ENCODE measurements at places on chromosomes 12 and 14.

- DNase-seq, result no peak
Observed at GRCh38 chr14:41393512-41393911, 213.2 kb upstream of the LRFN5 start.

- DNase-seq, result no peak
Observed at GRCh38 chr14:90096566-90096965, 34.8 kb downstream of the KCNK13 start.

DNA sequence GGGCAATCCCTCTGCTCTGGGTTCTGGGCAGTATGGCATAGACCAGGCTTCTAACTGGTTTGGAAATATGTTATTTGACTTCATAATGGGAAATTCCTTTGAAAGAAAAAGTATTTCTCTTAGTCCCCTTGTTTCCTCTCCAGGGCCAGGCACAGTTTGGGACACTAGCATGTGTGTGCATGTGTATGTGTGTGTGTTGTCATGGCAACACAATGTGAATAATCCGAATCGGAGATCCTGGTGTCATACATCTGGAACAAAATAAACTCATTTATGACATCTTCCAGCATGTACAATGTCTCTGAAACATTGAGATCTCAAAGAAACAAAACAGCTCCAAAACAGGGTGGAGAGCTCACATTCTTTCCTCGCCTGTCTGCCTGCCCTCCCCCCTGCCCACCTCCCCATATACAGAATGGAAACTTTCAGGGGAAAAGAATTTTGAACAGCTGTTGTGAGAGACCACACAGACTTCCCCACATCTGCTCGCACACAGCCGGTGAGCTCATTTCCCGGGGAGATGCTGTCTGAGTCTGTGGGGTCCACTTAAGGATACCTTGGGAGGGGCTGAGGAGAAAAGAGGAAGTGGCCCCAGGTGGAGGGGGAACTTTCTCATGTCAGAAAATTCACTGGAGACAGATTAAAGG is 55.5 kb upstream of the PARP11 start:
- DNase-seq, result no peak

- peak; percentile 48 for DNase-seq
Observed at GRCh38 chr12:6927379-6928021, at the start of gene ATN1. TSS of gene ATN1 (plus strand) at chr12:6927959. CDS start at chr12:6934002, 6,043 bp downstream.

DNA sequence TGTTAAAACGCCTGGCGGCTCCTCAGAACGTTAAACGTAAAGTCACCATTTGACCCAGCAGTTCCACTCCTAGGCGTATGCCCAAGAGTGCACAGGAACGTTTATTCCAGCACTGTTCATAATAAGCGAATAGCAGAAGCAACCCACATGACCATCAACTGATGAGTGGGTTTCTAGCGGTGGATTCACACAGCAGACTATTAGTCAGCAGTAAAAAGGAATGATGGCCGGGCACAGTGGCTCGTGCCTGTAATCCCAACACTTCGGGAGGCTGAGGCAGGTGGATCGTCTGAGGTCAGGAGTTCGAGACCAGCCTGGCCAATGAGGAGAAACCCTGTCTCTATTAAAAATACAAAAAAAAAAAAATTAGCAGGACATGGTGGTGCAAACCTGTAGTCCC is 22.4 kb upstream of the FBRSL1 start:
- no peak for DNase-seq

- no peak for DNase-seq
Observed at GRCh38 chr12:89062996-89063395, 289.3 kb downstream of the DUSP6 start.

GRCh38 chr12:112738531-112738930 is 53.0 kb upstream of the RPH3A start:
- no peak for DNase-seq

DNA sequence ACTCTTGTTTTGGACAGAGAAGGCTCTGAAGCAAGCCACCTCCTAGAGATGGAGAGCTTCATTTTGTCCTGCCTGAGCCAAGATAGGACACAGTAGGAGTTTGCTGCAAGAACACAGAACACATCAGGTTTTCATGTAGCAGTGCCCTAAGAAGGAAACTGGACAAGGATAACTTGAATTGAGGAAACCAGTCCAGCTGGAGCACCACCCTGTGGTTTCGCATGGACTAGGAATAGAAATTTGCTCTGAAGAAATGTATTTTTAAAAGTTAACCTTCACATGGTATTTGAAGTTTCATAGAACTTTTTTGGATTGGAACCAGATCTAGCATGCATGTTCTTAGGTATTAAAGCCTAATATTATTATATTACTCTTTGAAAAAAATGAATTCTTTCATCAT is 68.8 kb downstream of the RERG start:
- no peak for DNase-seq

Data from activated CD4-positive, alpha-beta memory T cell treated with anti-CD3 and anti-CD28 coated beads, Interleukin-2, amount 10 ng/mL, durations not matched to agents 7 days and 5 days (primary cell).